Temporal lobe (tissue), 4 donors: ENCODE measurements at places on chromosomes 1 and 21. TPM values are rescaled to one million over a fixed set of nuclear protein-coding genes. Genes with fewer than 3 reads are reported as not detected.

ZNF593OS gene
- not detected for total RNA-seq

HORMAD1 gene
- total RNA-seq: 0.49 TPM

CGN gene
- 1.7 TPM for total RNA-seq

UBE2U gene
- total RNA-seq: not detected
